ENCODE measurements at places on chromosomes 2 and 18. TPM values are rescaled to one million over a fixed set of nuclear protein-coding genes. Genes with fewer than 3 reads are reported as not detected.

GRCh38 chr18:75016025-75016717 is 192.8 kb downstream of the PTGR3 start:
- DNase-seq = no peak

DNA sequence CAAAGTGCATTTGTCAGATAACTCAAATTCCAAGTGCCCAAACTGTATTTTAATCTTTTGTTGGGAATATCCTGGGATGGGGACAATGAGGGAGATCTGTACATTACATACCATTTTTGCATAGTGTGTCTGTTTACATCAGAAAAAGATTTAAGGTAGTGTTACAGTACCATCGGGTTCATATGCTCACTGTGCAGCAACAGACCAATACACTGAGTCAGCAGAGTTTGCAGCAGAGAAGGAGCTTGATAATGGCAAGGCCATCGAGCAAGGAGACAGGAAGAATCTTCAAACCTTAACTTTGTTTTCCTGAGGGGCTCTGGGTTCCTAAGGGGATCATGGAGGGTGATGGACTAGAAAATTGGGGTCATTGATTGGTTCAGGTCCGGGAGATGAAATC is 399.7 kb downstream of the PARD3B start:
- no peak for DNase-seq

The KRTCAP3 gene
- 10.7 TPM for polyA plus RNA-seq

GRCh38 chr18:62131301-62131909 is 55.5 kb downstream of the PIGN start:
- peak; percentile 72 for DNase-seq

GRCh38 chr2:48572816-48573215 is 42.9 kb downstream of the STON1 start:
- no peak for DNase-seq

The RIF1 gene
- polyA plus RNA-seq = 52.6 TPM

DNA sequence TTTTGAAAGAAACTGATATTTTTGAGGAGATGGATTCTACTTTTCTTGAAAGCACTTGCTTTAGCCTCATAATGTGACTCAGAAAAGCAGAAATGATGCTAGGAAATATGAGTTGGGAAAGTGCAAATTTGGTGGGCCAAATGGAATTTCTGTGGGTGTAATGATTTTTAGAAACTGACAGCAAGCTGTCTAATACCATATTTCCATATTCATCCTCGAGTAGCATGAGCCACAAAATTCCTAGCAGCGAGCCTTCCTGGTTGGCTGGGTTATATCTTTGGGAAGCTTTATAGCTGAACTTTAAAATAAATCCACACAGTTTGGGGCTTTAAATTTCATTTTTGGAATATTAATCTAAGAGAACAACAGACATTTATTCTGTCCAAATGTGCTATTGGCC is 190.0 kb downstream of the DSC3 start:
- no peak for DNase-seq

The MYO1B gene
- 108 TPM for polyA plus RNA-seq

DNA sequence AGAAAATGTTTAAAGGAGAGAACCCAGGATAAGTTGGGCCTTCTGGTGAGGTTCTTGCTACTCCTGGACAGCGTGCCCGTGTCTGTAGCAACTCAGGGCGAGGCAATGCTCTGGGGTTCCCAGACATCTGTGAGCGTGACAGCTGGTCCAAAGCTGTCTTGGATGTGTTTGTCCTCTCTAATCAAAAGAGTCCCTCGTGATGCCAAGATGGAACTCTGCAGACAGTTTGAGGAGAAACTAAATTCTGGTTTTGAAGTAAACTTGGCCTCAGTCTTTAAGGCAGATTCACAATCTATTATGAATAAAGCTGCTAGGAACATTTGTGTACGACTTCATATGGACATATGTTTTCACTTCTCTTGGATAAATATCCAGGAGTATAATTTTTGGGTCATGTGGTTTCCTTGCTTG is 47.3 kb downstream of the TMEM17 start:
- no peak for DNase-seq

DNA sequence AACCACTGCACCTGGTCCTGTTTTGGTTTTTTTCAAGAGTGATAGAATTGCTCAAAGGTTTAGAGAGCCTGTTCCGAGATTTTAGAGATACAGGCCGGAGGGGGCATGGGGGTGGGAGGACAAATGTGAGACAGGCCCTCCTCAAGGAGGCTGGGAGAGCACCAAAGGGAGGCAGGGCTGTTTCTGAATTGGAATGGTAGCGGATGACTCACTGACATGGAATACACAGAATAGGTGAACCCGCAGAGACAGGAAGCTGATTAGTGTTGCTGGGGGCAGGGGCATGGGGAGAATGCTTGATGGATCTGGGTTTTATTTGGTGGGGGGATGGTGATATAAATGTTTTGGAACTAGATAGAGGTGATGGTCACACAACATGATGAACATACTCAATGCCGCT is 111.0 kb upstream of the MGAT5 start:
- no peak for DNase-seq

The TMEM247 gene
- not detected for polyA plus RNA-seq

Measured in left kidney (tissue), 8 donors.